Esophagus squamous epithelium (tissue), 5 donors: ENCODE measurements at places on chromosomes 2 and 18.

DNA sequence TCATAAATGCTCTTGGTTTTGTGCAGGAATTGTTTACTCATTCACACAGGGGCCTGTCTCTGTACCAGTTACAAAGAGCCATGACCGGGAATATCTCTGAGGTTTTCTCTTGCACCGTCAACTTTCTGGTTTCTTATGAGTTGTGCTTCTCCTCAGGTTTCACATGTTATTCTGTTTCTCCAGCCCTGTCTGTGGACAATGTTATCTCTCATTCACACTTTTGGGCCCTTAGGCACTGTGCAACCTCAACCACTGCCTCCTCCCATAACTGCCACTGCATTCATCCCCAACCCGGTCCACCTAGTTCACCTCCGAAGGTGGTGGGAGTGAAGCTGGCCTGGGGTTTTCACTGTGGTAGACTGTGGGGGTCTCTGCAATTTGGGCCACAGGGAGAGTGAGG is 22.5 kb upstream of the NEDD4L start:
- no peaks in the 10 kb centered on the region for H3K27me3 ChIP-seq
- no peaks in the 10 kb centered on the region for H3K36me3 ChIP-seq
- no peak overlapping the region for H3K27ac ChIP-seq
- peaks cover 12% of the 10 kb centered on the region for H3K4me1 ChIP-seq
- H3K4me3 ChIP-seq: no peak overlapping the region

GRCh38 chr2:204790076-204790475 is 244.8 kb downstream of the PARD3B start:
- DNase-seq: no peak
- H3K4me3 ChIP-seq: no peak overlapping the region
- no peak overlapping the region for H3K27ac ChIP-seq
- H3K27me3 ChIP-seq: no peaks in the 10 kb centered on the region

DNA sequence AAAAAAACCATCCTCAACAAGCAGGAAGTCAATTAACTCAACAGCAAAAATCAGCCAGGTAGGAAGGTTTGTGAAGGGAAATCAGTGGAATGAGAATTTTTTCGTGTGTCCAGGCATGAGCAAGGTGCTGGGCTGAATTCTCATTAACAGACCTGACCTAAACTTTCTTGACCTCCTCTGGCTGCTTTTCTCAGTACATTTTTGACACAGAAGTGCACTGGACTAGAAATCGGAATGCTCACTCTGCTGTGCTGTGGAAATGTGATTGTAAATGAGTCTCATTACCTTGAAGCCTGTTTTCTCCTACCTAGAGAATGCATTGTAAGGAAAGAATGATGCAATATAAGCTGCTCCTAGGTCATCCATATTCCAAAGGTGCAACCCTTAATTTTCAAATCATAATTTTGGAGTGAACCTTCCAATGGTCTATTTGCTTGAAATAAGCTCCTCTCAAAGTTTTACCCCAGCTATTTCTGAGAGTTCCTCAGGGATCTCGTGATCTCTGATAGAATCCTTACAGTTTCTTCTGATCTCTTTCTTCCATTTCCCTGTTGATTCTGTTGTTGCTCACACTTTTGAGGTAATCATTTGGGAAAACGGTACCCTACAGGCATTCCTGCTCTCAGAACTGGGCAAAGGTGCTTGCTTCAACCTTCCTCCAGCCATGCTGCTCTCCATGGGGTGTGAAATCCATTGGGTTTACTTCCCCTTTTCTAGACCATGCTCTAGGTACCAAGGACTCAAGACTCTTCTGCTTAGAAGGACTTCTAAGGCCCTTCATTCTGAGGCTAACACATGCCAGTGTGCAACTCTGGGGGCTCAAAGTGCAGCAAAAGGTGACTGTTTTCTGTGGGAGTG is 104.9 kb upstream of the ITPRID2 start:
- no peaks in the 10 kb centered on the region for H3K27me3 ChIP-seq
- DNase-seq: no peak
- H3K4me3 ChIP-seq: no peak overlapping the region
- H3K27ac ChIP-seq: no peak overlapping the region
- peaks cover 10% of the 10 kb centered on the region for H3K4me1 ChIP-seq
- H3K36me3 ChIP-seq: no peaks in the 10 kb centered on the region

GRCh38 chr18:49817947-49818346 is 4.6 kb upstream of the ACAA2 start:
- no peaks in the 10 kb centered on the region for H3K27me3 ChIP-seq
- H3K4me3 ChIP-seq: no peak overlapping the region
- H3K36me3 ChIP-seq: no peaks in the 10 kb centered on the region
- no peak overlapping the region for H3K27ac ChIP-seq
- H3K4me1 ChIP-seq: peaks cover 5% of the 10 kb centered on the region

DNA sequence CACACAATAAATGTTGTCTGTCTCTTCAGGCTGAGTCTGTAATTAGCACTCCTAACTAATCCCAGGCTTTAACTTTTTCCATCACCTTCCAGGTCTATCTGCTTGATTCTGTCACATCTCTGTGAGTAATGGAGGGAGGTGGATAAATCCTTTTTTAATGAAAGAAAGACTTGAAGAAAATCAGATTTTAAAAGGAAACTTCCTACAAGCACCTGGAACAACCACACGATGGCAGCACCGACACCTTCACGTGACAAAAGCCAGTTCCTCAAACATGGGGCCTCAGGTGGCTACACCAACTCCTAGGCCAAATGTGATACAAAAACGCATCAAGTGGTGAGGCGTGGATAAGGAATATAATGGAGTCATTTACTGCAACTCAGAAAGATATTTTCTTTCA is 41.8 kb downstream of the TGFBRAP1 start:
- no peak for DNase-seq
- peaks cover 9% of the 10 kb centered on the region for H3K36me3 ChIP-seq
- no peaks in the 10 kb centered on the region for H3K27me3 ChIP-seq
- H3K27ac ChIP-seq: no peak overlapping the region
- no peak overlapping the region for H3K4me3 ChIP-seq

DNA sequence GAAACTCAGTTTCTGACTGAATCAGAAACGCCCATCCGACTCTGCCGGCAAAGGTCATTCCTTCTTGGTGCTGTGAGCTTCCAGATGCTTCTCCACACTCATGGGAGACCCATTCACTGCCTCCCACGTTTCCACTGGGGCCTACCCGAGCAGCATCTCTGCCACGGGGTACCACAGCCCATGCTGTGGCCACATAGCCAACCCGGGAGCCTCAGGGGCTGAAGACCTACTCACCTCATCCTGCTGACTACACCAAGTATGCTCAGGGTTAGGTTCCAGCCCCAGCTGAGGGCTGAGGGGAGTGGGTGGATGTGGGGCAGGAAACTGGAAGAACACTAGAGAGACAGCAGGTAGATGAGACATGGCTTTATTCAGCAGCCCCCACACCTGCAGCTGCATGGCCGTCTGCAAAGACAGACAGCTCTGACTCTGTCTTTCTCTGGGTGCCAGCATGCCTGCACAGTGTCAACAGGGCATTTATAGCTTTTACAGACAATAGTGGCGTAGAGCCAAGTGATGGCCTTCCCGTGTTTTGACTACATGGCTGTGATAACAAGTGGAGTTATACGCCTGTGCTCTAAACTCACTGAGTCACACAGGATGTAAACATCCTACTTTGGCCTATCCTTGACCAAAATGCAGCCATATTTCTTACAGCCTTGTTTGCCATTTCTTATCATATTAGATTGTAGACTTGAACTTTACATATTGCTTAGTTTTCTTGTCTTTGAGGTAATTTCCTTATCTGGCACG is 16.5 kb upstream of the KLHL23 start:
- H3K4me1 ChIP-seq: peaks cover 7% of the 10 kb centered on the region
- no peak for DNase-seq
- H3K27me3 ChIP-seq: no peaks in the 10 kb centered on the region
- no peaks in the 10 kb centered on the region for H3K36me3 ChIP-seq

- no peak for DNase-seq
- H3K27ac ChIP-seq: no peak overlapping the region
- no peak overlapping the region for H3K4me3 ChIP-seq
- H3K36me3 ChIP-seq: no peaks in the 10 kb centered on the region
Measured at GRCh38 chr2:55115761-55116597, 65.7 kb upstream of the RTN4 start.

DNA sequence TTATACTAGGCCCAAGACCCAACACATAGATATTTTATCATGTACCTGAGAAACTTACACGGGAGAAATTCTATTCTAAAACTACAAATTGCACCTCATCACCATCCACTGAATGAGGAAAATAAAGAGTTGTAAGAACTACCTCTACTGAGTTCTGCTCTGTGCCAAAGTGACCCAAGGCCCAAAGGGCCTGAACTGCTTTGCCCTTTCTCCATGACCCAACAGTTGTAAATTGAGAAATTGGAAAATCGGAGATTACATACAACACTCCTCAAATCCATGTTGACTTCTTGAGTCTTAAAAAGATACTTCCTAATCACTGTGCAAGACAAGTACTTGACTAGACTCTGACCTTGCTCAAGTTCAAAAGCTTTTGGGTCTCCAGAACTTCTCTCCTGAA is 8.8 kb downstream of the NR4A2 start:
- H3K27ac ChIP-seq: no peak overlapping the region
- H3K4me3 ChIP-seq: no peak overlapping the region
- no peak for DNase-seq
- no peaks in the 10 kb centered on the region for H3K27me3 ChIP-seq
- H3K36me3 ChIP-seq: peaks cover 42% of the 10 kb centered on the region

GRCh38 chr2:8892111-8892510 is 54.7 kb upstream of the KIDINS220 start:
- peaks cover 31% of the 10 kb centered on the region for H3K36me3 ChIP-seq
- H3K4me1 ChIP-seq: no peaks in the 10 kb centered on the region
- no peak overlapping the region for H3K4me3 ChIP-seq
- H3K27me3 ChIP-seq: no peaks in the 10 kb centered on the region
- no peak overlapping the region for H3K27ac ChIP-seq

DNA sequence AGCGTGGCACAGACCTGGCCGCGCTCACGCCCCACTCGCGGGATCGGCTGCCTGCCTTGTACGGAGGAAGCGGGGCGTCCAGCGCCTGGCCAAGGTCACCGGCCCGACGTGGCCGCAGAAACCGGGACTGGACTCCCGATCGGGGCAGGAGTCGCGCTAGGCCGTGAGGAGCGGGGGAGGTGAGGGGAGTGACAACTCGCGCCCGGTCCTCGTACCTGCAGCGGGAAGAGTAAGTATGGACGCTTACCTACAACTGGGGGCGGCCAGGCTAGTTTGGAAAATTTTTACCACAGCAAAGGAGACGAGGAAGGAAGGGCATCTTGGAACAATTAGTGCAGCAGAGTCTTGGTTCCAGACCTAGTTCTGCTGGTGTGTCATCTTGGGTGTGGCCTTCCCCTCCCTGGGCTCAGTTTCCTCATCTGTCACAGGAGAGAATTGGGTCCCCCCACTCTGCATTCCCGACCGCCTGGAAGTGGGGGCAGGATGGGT is 693 bp downstream of the UBE2F start:
- H3K27me3 ChIP-seq: no peaks in the 10 kb centered on the region
- peaks cover 24% of the 10 kb centered on the region for H3K4me1 ChIP-seq
- H3K27ac ChIP-seq: peak overlapping the region; percentile 92
- no peaks in the 10 kb centered on the region for H3K36me3 ChIP-seq
- DNase-seq: no peak

GRCh38 chr2:203882551-203882950 is 15.0 kb downstream of the CTLA4 start:
- H3K36me3 ChIP-seq: no peaks in the 10 kb centered on the region
- no peaks in the 10 kb centered on the region for H3K4me1 ChIP-seq
- H3K27ac ChIP-seq: no peak overlapping the region
- DNase-seq: no peak
- no peak overlapping the region for H3K4me3 ChIP-seq

DNA sequence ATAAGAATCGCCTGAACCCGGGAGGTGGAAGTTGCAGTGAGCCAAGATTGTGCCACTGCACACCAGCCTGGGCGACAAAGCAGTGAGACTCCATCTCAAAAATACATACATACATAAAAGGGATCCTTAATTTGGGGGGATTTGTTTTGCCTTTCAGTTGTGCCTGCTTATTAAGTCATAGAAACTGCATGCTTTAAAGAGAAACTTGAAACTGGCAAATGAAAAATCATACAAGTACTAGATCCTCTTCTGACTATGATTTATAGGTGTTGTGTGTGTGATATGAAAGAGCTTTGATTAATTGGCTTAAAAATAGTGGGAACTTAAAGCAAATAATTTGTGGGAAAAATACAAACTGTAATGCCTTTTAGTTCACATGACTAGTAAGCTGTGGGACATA is 963.7 kb downstream of the CNTNAP5 start:
- no peak overlapping the region for H3K4me3 ChIP-seq
- H3K27me3 ChIP-seq: no peaks in the 10 kb centered on the region
- H3K27ac ChIP-seq: no peak overlapping the region
- no peaks in the 10 kb centered on the region for H3K36me3 ChIP-seq
- no peaks in the 10 kb centered on the region for H3K4me1 ChIP-seq
- no peak for DNase-seq

- H3K36me3 ChIP-seq: no peaks in the 10 kb centered on the region
- no peak overlapping the region for H3K4me3 ChIP-seq
- H3K27me3 ChIP-seq: no peaks in the 10 kb centered on the region
- H3K27ac ChIP-seq: no peak overlapping the region
- no peak for DNase-seq
Measured at GRCh38 chr2:215068399-215068798, 70.0 kb downstream of the ABCA12 start.
